ENCODE measurements at places on chromosomes 6 and 20.
A peak's percentile ranks its signal among the peaks of the same experiment; 100 is the strongest.

- no peak for DNase-seq
Observed at GRCh38 chr6:7241709-7242645, 71.0 kb downstream of the SSR1 start.

- no peak for DNase-seq
Observed at GRCh38 chr6:56938649-56939191, 16.2 kb upstream of the BEND6 start.

DNA sequence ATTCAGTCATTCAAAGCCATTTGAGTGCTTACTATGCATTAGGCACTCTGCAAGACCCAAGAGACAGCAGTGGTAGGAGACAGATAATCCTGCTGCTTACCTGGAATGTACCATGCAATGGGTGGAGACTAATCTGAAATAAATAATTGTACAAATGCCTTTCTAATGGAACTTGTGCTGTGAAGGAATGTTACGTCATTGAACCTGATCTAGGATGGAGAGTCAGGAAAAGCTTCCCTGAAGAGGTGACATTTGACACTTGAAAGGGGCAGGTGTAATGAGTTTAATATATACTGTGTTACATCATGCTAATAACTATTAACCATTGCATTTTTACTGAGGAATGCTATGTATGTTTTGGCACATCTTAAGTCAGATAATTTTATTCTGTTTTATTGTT is 491.0 kb upstream of the FLRT3 start:
- DNase-seq, result no peak

DNA sequence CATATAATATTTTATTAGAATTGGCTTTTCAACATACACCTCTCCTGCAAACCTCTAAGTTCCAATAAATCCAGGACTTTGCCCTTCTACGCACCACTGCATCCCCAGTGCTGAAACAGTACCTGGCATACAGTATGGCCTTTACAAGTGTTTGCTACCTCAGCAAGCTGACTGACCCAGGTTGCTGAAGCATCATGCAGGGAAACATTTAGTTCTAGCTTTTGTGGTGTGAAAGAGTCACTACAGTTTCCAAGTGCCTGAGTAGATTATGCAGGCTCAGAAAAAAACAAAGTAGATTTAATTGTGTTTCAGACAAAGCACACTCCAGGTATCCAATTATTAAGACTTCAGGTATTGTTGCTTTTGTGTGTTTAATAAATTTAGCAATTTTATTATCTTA is 614.2 kb upstream of the NRSN1 start:
- no peak for DNase-seq

- DNase-seq, result no peak
Observed at GRCh38 chr20:40008177-40008576, 680.9 kb downstream of the MAFB start.

DNA sequence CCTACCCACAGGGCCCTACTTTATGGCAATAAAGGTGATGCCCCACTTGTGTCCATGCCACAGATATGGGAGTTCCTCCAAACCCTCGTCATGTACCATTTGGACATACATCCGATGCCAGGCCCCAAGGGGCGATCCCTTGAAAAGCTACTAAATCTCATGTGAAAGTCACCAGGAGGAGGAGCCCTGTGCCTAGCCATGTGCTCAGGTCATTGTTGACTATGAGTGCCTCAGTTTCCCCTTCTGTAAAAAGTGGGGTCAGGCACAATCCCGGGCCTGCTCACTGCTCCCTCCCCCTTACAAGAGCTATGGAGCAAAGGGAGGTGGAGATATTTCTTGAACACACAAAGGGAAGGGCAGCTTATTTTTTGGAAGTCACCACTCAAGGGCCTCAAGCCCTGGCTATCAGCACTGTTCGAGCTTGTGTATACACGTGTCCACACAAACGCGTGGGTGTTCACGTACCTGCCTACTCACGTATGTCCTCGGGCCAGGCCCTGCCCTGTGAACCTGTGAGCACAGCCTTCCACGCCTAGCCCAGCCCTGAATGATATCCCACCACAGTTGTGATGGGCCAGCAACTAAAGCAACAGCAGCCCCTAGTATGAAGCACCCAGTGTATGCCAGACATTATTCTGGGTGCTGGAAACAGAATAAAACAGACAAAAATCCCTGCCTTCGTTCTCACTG is 1.9 kb downstream of the ACTL10 start:
- DNase-seq, result no peak

DNA sequence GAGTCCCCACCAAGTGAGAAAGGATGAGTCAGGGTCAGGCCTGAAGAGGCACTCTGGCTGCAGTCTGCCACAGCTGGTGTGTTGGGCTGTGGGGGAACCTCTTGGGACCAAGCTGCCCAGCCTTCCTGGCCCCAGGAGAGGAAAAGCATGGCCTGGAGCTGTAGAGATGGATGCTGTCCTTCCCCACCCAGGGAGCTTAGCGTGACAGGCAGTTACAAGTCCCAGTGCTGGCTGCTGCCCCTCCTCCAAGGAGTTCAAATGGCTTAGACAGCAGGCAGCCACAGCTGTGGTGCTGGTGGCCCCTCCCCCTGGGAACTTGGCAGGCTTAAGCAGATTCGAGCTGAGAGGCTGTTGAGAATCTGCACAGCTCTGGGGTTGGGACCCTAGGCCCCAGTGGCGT is 253.2 kb downstream of the PLCB1 start:
- DNase-seq, result no peak

DNA sequence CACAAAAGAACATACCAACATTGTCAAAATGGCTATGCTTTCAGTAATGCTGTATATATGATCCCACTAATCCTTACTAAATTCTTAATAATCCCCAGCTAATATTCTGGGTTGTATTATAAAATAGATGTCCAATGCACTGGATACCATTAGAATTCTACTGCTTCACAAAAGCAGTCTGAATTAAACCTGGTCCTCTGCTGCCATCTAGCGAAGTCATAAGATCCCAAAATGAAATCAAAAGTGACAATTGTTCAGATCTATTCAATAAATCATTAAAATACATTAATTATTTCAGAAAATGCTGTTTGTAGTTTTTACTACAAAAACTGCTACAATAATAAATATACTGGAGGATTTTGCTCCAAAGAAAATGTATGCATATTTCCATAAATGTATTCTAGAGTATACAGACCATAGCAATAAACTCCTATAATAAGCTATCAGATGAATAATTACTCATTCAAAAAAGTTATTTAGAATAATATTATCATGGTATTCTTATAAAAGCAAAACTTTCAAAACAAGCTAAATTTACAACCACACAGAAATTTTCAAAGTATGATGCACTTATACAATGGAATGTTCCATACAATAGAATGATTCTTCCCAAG is 92.6 kb downstream of the RNGTT start:
- peak; percentile 75 for DNase-seq

DNA sequence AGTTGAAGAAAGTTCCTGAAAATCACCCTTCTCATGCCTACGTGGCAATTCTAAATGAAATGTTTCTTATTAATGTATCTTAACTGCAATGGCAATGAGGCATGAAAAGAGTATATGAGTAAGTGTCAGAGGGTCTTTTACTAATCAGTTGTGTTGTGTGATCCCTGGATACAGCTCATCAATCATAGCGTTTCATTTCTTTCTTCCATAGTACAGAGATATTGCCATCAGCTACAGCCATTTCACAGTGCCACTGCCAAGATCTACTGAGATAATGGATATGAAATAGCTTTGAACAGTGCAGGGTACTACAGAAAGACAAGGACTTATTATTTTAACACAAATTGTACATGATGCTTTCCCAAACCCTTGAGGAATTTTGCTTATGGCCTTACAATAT is 450.8 kb downstream of the KHDRBS2 start:
- DNase-seq, result no peak

DNA sequence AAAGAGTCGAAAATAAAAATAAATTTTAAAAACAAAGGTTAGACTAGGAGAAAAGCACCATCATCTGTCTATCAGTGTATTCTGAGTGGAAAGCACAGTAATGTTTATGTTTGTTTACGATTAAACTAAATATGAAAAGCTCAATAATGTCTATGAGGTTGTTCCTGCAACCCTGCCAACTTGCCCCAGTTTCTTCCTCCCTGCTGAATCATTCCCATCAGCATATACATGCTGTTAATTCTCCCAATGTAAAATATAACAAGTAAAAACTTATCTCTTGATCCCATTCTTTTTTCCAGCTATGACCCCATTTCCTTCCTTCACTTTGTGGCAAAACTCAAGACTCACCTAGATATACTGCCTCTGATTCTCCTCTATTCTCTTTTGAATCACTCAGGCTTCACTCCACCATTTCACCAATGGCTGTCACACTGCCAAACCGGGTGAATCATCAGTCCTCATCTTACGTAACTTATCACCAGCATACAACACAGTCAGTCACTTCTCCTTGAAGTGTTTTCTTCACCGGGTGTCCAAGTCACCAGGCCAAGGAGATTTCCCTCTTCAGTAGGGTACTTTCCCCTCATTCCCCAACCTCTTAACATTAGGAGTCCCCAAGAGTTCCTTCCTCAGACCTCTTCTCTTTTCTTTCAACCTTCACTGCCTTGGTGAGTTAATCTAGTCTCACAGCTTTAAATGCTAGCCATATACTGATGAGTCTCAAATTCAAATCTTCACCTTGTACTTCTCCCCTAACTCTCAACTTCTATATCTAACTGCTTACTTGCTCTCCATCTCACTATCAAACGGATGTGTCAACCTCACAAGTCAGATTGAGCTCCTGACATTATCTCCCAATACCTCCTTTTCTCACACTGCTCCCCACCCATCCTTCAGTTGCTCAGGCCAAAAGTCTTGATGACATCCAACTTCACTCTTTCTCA is 6.2 kb downstream of the TMEM242 start:
- DNase-seq, result no peak

GRCh38 chr20:33518071-33518470 is 28.2 kb downstream of the CBFA2T2 start:
- DNase-seq, result no peak

GRCh38 chr6:89482126-89482525 is 49.2 kb downstream of the ANKRD6 start:
- DNase-seq, result no peak

- DNase-seq, result no peak
Observed at GRCh38 chr6:27049863-27050781, 197.4 kb upstream of the PRSS16 start.

- DNase-seq, result no peak
Observed at GRCh38 chr6:27260836-27261375, 13.4 kb downstream of the PRSS16 start.

GRCh38 chr6:22147921-22148776 is 148.7 kb downstream of the PRL start:
- no peak for DNase-seq

DNA sequence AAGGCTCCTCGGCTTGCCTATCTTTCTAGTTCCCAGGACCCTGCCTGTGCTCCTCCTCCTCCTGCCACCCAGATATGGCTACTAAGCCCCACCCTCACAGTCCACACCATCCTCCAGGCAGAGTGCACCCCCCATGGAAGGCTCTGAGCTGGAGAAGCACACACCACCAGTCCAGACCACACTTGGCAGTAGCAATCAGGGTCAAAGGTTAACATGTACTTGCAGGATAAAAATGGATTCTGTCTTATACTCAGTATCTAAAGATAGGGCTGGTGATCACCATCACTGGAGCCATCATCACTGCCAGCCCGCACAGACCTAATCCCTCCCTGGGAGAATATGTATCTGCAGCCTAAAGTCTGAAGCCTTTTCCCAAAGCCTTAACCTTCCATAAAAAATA is 83.4 kb downstream of the PRKN start:
- DNase-seq, result no peak

DNA sequence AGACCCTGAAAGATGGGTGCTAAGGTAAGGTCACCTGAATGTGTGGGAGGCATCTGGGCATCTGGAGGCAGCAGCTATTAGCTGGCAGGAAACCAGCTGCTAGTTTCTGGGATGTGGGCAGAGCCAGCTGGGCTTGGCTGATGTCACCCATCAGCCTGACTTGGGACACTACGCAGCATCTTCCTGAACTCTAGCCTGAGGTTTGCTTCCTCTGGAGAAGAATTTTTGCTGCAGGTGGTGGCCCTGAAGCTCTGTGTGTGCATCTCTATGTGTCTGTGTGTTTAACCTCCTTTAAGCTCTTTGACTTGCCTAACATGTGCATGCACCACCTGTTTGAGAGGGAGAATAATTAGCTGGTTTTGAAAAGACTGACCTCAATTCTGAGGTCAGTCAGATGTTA is 465.1 kb upstream of the CHD6 start:
- DNase-seq, result no peak

- DNase-seq, result peak; percentile 10
Observed at GRCh38 chr20:48959899-48960550, 38.5 kb downstream of the ARFGEF2 start.

DNA sequence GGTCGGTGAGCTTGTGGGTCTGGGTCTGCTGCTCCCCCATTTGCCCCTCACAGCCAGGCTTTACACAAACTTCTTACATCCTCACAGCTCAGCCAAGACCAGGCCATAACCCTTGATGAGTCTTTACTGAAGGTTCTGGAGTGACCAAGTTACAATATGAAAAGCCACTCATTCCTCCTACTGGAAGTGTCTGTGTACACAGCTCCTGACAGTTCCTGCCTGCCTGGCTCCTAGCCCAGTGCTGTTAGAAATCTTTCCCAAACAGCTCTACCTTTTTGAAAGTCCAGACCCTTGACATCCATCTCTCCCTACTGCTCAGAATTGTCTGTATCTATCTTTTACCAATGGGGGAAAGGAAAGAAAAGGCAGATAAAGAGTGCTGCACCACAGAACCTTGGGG is 106.9 kb downstream of the PAX1 start:
- DNase-seq, result no peak

GRCh38 chr6:43974643-43975230 is 152.5 kb downstream of the MRPL14 start:
- no peak for DNase-seq

DNA sequence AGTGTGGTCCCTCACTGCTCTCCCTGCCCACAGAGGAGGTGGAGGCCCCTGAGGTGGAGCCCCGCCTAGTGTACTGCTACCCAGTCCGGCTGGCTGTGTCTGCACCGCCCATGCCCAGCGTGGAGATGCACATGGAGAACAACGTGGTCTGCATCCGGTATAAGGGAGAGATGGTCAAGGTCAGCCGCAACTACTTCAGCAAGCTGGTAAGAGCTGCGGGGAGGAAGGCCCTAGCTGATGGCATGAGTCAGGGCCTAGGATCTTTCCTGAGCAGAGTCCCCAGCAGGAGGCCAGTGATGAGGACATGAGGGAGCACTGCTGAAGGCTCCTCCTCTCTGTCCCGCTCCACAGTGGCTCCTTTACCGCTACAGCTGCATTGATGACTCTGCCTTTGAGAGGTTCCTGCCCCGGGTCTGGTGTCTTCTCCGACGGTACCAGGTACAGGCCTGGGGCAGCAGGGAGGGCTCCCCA is 11.2 kb downstream of the PCIF1 start:
- no peak for DNase-seq

- no peak for DNase-seq
Observed at GRCh38 chr6:165820934-165821333, 157.9 kb upstream of the PDE10A start.

DNA sequence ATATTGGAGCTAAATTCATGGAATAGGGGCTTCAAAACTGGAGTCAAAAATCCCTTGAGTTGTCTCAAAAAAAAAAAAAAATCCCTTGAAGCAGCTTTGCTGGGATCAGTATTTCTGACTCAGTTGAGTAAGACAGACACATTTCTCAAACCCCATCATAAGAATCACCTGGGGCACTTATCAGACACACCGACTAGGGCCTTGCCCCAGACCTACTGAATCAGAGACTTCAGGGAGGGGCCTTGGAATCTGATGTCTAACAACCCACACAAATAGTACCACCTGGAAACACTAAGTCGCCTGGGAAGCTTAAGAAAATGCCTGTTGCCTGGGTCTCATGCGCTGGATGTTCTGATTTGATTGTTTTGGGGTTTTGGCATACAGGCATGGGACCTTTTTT is 44.9 kb upstream of the RNF144B start:
- no peak for DNase-seq

- no peak for DNase-seq
Observed at GRCh38 chr20:59677586-59677985, 73.2 kb downstream of the PHACTR3 start.

- DNase-seq, result no peak
Observed at GRCh38 chr6:36793296-36793912, 45.8 kb downstream of the CPNE5 start.
